HuH-7.5 (cell line): ENCODE measurements at places on chromosomes 12 and 14.
A peak's percentile ranks its signal among the peaks of the same experiment; 100 is the strongest.

- DNase-seq, result no peak
These were observed 205.6 kb downstream of the BCL11B start for GRCh38 chr14:99066378-99066777.

GRCh38 chr12:116385486-116386217 is 108.2 kb upstream of the MED13L start:
- DNase-seq, result peak; percentile 54

GRCh38 chr12:125518074-125518473 is 452.8 kb downstream of the AACS start:
- DNase-seq, result no peak

DNA sequence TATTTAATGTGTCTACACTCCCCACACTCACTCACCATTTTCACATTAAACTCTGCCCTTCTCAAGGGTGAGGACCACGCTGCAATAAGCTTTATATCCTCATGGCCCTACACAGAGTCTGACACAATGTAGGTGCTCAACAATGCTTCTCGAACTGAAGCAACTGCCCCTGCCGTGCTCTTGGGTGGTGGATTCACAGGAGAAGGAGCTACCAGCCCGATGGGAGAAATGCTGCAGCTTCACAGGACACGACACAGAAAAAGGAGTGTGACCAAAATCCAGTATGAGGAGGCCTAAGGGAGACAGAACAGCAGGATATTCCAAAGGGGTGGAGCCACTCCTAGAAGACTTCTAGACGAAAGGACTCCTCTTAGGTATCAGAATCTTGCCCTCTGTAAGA is 6.5 kb upstream of the KRT3 start:
- DNase-seq, result no peak

- no peak for DNase-seq
These were observed 93.0 kb downstream of the ACTN1 start for GRCh38 chr14:68886109-68886434.

DNA sequence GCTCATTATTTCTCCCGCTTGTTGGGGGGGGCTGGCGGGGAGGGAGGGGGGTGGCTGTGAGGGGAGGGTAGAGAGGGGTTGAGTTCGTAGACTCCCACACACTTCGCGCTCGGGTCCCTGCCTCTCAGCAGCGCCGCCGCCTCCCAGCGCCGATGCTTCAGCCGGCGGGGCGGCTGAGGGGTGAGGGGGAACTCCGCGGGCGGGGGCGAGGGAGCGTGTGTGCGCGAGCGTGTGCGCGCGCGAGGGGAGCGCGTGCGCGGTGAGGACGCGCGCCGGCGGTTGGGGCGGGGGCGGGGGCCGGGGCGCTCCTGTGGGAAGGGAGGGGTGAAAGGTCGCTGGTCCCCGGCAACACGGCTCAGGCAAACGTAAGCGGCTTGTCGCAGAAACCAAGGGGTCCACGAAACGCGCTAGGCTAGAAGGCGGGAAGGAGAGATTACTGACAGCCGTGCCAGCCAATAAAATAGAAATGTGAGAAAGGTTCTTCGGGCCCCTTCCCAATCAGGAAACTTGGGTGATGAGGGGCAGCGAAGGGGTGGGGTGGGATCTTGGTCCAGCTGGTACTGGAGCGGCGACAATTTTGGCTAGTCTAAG is 343 bp upstream of the NOVA1 start:
- DNase-seq, result peak; percentile 67

GRCh38 chr12:93974252-93974651 is 174.1 kb upstream of the PLXNC1 start:
- DNase-seq, result no peak

GRCh38 chr14:56044196-56044595 is 74.0 kb upstream of the PELI2 start:
- DNase-seq, result no peak

DNA sequence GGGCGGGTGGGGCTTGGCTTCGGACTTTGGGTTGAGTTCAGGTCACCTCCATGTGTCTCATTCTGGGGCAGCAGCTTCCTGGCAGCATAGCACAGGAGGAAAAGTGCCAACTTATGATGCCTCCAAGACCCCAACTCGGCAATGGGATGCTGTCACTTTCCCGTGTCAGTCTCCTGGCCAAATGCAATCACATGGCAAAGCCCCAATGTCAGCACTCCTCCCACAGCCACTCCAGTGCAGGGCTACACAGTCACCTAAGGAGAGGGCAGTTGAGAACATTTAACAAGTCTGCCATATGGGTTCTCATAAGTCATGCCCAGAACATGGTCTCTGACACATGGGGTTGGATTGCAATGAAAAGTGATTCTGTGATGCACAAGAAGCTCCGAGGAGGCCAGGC is 26.7 kb downstream of the ELK3 start:
- no peak for DNase-seq

DNA sequence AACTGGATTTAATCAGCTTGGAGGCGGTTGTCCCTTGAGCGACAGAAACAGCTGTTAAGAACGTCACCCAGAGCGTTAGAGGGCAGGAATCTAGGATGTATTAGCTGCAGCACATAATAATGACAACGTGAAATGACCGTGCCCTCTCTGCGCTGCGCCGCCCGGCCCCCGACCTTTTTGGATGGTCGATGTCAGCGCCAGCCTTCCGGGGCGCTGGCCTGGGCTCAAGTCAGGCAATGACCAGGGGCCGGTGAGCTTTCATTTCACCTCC is 427 bp upstream of the TMEM120B start:
- DNase-seq, result no peak

GRCh38 chr14:104555430-104556255 is 23.9 kb upstream of the C14orf180 start:
- no peak for DNase-seq

DNA sequence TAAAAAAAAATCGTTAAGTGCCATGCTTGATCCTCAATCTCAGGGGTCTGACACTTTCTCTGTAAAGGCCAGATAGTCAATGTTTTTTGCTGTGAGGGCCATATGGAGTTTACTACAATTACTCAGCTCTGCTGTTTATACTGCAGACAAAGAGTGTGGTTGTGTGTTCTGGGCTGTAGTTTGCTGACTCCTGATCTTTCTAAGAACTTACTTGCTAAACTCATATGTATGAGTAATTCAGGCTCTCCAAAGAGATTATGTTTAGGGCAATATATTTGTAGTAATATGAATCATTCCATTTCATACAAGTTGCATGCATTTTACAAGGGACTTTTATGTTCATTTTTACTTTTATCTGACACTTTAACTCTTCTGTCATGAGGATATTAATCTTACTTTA is 188.2 kb downstream of the TMTC2 start:
- DNase-seq, result no peak

GRCh38 chr12:104457746-104458693 is 1.3 kb downstream of the CHST11 start:
- peak; percentile 42 for DNase-seq

DNA sequence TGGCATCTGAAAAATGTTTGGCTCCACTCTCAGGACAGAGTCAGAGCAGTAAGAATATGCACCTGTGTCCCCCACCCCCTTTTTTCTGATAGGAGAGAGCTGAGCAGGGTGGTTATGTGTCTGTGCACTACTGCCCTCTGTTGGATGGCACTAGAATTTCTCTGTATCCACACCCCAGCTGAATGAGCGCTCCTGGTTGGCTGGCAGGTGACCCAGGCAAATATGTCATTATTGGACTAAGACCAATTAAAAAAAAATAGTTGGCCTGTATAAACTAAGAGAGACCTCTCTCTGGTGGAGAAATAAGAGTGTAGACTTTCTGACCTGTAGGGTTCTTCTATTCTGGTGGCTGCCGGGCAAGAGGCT is 107.0 kb downstream of the PTCSC3 start:
- peak; percentile 13 for DNase-seq

DNA sequence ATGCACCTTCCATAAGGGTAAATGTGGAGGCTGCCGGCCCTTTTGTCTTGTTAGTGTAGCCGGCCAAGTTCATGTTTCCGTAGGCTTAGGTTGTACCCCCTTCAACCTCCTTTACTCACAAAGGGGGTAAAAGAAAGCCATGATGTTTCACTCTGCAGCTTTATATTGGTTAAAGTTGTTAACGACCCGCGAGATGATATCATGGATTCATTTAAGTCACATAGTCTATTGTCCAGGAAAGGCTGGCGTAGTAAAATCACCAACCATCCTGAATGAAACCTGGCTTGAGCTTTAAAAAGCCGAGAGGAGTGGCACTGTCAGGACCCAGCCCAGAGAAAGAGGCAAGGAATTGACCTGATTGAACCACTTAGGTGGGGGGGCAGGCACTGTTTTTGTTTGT is 1.3 kb downstream of the UNG start:
- DNase-seq, result no peak

DNA sequence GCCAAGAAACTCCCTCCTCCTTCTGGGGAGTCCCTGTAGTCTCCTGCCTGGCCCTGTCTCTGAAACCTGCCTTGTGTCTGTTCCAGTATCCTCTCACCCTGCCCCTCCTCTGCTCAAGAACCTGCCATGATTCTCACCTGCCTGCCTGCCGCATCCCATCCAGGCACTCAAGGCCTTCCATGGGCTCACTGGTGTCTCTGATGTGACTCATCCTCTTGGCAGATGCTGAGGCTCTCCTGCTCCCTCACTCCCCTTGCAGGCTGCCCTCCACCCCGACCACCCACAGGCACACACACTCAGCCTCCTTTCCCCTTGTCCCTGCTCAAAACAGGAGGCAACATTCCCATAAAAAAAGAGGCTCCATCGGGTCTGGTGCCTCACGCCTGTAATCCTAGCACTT is 5.8 kb upstream of the BEGAIN start:
- DNase-seq, result no peak

DNA sequence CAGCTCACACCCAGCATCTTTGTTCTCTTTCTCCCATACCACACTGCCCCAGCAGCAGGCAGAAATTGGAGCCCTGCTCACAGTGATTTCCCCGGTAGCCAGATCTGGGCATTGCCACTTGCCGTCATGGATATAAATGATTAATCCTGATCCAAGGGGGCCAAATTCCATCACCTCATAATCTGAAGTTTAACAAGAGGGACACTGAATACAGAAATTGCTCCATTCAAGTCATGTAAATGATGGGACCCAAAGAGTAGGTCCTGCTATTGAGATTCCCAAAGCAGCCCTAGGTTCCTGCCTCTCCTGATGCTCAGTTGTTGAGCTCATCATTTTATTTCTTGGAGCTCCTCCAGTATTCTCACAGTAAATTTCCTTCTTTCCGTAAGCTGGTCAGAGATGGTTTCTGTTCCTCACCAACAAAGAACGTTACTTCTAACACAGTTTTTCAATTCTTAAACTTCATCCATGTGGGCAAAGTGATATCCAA is 11.7 kb downstream of the ITPR2 start:
- DNase-seq, result no peak

- peak; percentile 45 for DNase-seq
These were observed 629 bp downstream of the KCNMB4 start for GRCh38 chr12:70366581-70367257.

GRCh38 chr12:50483488-50483887 is 21.3 kb upstream of the DIP2B start:
- DNase-seq, result no peak

- DNase-seq, result no peak
These were observed 40.5 kb upstream of the C14orf132 start for GRCh38 chr14:95998656-95999055.

GRCh38 chr14:23831596-23831995 is 122.0 kb upstream of the DHRS4 start:
- DNase-seq, result no peak

GRCh38 chr14:92244805-92245204 is 78.2 kb upstream of the SLC24A4 start:
- no peak for DNase-seq

GRCh38 chr12:131850856-131851559 is 22.8 kb downstream of the MMP17 start:
- no peak for DNase-seq

GRCh38 chr12:95614390-95614982 is 63.2 kb upstream of the USP44 start:
- DNase-seq, result no peak

GRCh38 chr12:123367511-123367910 is 2.9 kb upstream of the SBNO1 start:
- DNase-seq, result no peak

- DNase-seq, result no peak
These were observed 5.3 kb downstream of the TTC8 start for GRCh38 chr14:88829685-88830302.

GRCh38 chr12:88503281-88503703 is 77.0 kb downstream of the KITLG start:
- DNase-seq, result no peak

DNA sequence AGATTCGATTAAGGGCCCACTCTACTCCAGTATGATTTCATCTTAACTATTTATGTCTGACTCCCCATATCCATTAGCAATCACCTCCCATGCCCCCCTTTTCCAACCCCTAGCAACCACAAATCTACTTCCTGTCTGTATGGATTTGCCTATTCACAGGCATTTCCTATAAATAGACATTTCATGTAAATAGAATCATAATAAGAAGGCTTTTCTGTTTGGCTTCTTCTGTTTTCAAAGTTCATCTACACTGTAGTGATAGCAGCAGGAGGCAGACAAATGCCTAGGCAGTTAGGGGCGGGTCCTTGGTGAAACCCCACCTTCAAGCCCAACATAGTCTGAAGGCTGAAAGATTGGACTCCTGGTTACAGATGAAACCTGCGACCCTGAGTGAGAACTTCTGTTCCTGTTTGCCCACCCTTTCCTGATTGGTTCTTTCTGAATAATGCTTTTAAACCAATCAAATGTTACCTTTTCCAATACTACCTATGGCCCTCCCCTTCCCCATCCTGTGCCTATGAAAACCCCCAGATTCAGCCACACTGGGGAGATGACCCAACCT is 62.1 kb upstream of the HECTD1 start:
- DNase-seq, result no peak

GRCh38 chr12:118175823-118176447 is 40.0 kb downstream of the PEBP1 start:
- no peak for DNase-seq

DNA sequence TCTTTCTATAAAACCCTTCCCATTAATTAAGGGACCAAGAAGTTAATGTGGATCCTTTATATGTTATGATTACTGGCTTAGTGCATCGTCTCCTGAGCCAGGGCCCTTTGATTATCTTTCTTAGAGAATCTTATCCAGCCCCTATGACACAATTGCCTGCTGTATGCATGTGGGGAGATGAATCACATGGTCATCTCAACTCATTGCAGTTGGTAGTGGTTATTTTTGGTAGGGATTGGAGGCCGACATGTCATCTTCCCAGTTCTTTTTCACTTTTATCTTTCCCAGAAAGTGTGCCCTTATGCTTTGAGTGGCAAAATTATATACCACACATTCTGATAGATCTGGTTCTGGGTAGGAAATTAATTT is 26.0 kb downstream of the ZNF664 start:
- DNase-seq, result no peak

- no peak for DNase-seq
These were observed 526.6 kb upstream of the CCDC196 start for GRCh38 chr14:65959563-65960024.

GRCh38 chr14:85248881-85249635 is 280.9 kb upstream of the FLRT2 start:
- no peak for DNase-seq
